ENCODE measurements at places on chromosomes 2 and 18. TPM values are rescaled to one million over a fixed set of nuclear protein-coding genes. Genes with fewer than 3 reads are reported as not detected.

CERKL gene
- total RNA-seq: 0.13 TPM

TFCP2L1 gene
- 6.2 TPM for total RNA-seq

AGXT gene
- not detected for total RNA-seq

VWA3B gene
- total RNA-seq: not detected

SMCHD1 gene
- 14.4 TPM for total RNA-seq

DUSP11 gene
- total RNA-seq: 39.0 TPM

CAPN13 gene
- total RNA-seq: not detected

TMEM247 gene
- total RNA-seq: not detected

ZEB2 gene
- 8.3 TPM for total RNA-seq

SETBP1 gene
- total RNA-seq: 0.55 TPM

CYBRD1 gene
- 29.8 TPM for total RNA-seq

KIAA2012 gene
- not detected for total RNA-seq

CAPN14 gene
- not detected for total RNA-seq

GAD1 gene
- total RNA-seq: 0.71 TPM

PUS10 gene
- total RNA-seq: 3.8 TPM

TEX44 gene
- not detected for total RNA-seq

PROM2 gene
- 0.19 TPM for total RNA-seq

LAMA1 gene
- 0.17 TPM for total RNA-seq

SYT4 gene
- not detected for total RNA-seq

CCDC74A gene
- total RNA-seq: 14.7 TPM

SH3BP4 gene
- 41.0 TPM for total RNA-seq

SMYD1 gene
- not detected for total RNA-seq

CPO gene
- total RNA-seq: not detected
